ENCODE measurements at places on chromosomes 6 and 20. TPM values are rescaled to one million over a fixed set of nuclear protein-coding genes. Genes with fewer than 3 reads are reported as not detected.

CDC5L gene
- 27.2 TPM for total RNA-seq

LY6G5C gene
- 1.1 TPM for total RNA-seq

DLL1 gene
- total RNA-seq = 4.9 TPM

NKX2-2 gene
- total RNA-seq = not detected

MAN1A1 gene
- total RNA-seq = 93.1 TPM

NNAT gene
- 2.8 TPM for total RNA-seq

RRAGD gene
- 1.4 TPM for total RNA-seq

Data from fibroblast of the aortic adventitia (primary cell).